ENCODE measurements at places on chromosomes 2 and 18.

GRCh38 chr2:38301340-38301968, 75.6 kb downstream of the ATL2 start:
- DNase-seq = no peak

DNA sequence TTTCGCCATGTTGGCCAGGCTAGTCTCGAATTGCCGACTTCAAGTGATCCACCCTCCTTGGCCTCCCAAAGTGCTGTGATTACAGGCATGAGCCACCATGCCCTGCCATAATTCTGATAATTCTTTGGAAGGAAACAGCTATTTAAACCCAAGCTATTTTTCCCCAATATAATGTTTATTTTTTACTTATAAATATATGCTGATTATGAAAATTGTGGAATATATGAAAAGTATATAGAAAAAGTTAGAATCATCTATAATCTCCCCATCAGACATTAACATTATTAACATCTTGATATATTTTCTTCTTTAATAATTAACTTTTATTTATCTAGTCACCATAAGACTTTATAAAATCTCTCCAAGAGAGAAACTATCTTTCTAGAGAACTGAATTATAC, 41.2 kb downstream of the HADHB start:
- DNase-seq = no peak

- DNase-seq = no peak
Measured at GRCh38 chr2:211503856-211504255, 947.5 kb downstream of the CPS1 start.

DNA sequence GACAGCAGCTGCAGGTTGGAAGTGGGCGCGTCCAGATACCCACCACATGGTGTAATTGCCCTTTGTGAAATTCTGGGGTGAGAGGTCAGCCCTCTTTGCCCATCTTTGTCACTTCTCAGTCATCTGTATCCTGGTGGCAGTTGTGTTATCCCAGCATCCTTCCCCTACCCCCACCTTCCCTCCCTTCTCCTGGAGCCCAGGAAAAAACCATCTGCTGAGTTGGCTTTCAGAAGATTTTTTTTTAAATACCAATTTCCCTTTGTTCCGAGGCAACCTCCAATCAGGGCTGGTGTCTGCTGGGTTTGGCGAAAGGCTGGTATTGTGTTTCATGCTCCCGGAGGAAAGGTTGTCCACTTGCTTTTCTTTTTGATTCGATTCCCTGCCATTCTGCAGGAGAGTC, 35.2 kb downstream of the SETBP1 start:
- DNase-seq = no peak

- DNase-seq = no peak
Measured at GRCh38 chr2:1884933-1885580, 140.7 kb upstream of the PXDN start.

DNA sequence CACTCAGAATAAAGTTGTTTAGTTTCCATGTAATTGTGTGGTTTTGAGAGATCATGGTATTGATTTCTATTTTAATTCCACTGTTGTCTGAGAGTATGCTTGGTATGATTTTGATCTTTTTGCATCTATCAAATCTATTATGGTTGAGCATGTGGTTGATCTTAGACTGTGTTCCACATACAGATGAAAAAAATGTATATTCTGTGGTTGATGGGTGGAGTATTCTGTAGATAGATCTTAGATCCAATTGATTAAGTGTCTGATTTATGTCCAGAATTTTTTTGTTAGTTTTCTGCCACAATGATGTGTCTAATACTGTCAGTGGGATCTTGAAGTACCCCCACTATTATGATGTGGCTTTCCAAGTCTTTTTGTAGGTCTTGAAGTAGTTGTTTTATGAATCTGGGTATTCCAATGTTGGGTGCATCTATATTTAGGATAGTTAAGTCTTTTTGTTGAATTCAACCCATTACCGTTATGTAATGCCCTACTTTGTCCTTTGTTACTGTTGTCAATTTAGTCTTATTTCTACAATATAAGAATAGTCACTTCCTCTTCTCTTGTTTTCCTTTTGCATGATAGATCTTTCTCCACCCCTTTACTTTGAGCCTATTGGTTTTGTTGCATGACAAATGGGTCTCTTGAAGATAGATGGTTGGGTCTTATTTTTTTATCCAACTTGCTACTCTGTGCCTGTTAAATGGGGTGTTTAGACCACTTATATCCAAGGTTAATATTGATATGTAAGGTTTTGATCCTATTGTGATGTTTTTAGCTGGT, 101.8 kb downstream of the TRABD2A start:
- no peak for DNase-seq

- DNase-seq = no peak
Measured at GRCh38 chr18:79617511-79618500, 61.8 kb upstream of the CTDP1 start.

DNA sequence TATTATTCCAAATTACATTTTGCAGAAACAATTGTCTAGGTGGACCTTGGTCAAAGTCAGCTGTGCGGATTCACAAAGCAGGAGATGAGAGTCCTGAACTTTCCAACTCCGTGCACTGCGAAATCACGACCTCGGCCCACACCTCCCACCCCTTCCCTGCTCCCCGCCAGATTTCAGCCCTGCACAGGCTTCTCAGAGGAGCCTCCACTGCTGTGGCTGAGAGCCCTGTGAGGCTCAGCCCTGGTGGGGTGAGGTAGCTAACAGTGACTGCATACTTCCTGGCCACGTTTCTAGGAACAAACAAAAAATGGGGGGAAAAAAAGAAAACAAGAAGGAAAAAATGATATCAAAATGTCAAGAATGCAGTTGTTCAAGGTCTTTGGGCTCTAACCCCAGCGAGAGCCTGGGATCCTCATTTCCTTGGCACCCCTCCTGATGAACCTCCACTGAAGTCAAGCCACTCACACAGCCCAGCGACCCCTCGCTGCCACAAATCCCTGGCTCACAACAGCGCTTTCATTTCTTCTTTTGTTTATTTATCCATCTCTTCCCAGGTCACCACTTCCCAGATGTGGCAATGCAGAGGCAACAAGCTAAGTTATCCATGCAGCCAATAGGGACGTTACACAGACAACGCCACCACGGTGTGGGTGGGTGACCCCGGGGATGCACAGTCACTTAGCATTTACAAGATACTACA, 729.7 kb upstream of the ID2 start:
- no peak for DNase-seq

DNA sequence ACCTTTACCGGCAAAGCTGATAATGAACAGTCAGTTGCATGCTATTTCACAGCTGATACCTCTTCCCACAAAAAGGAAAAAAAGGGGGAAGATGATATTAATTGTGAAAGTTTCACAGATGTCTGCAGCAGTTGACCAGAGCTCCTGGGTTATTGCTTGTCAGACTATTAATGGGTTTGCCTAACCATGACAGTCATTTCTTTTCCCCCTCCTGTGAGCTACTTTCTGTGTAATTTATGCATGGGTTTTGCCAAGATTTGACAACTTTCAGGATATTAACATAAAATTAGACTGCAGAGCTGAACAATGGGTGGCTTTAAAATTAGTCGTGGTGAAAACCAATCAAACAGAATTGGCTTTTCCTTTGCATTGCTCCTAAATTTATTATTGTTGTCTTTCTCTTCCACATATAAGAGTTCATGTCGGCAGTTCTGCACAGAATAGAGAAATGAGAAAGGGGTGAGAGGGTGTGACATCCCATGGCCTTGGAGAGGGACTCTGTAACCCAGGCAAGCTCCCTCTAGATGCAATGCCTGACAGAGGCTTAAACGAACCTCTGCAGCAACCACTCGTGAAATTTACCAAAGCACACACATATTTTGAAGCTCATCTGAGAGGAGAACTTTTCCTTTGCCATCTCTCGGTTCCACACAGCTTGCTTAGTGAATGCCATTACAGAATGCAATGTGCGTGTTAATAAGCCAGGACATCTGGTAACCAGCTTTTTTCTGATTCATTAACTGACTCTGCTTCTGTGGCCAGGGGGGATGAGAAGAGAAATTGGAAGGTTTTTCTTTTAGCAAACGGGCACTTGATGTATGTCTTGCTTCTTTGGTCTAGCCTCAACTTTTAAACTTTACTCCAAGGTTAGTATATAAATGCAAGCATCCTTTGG, 82.2 kb upstream of the ITGA4 start:
- no peak for DNase-seq

DNA sequence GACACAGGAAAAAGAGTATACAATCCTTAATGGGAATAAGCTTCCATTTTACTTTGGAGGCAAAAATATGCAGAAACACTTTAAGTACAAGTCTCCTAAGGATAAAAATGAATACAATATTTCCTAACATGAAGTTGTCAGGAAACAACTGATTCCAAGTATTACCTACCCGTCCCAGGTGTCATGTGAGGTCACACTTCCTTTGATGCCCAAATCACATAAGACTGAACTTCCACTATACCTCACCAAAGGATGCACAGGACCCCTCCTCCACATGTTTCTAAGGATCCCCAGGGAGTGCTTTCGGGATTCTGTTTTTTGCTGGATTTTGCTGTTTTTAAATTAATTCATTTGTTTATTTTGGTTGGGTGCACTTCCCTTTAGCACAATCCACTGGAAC, 438.5 kb upstream of the TCF4 start:
- no peak for DNase-seq

- no peak for DNase-seq
Measured at GRCh38 chr2:112728378-112729175, 7.8 kb downstream of the NT5DC4 start.

DNA sequence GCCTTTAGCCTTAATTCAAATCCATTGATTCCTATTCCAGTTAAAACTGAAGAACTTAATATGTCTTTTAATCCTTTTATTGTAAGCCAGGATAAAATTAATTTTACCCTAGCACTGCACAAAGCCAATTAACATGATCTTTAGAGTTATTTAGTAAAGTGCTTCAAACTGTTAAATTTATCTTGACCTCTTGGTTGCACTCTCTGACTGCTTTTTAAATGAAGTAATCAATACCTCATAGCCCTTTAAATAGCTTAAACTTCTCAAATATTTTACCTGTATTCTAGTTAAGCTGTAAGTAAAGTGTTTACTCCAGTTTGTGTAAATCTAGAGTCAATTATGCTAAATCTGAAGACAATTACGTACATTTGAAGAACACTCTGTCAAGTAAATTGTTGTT, 221.0 kb downstream of the WDR7 start:
- no peak for DNase-seq

DNA sequence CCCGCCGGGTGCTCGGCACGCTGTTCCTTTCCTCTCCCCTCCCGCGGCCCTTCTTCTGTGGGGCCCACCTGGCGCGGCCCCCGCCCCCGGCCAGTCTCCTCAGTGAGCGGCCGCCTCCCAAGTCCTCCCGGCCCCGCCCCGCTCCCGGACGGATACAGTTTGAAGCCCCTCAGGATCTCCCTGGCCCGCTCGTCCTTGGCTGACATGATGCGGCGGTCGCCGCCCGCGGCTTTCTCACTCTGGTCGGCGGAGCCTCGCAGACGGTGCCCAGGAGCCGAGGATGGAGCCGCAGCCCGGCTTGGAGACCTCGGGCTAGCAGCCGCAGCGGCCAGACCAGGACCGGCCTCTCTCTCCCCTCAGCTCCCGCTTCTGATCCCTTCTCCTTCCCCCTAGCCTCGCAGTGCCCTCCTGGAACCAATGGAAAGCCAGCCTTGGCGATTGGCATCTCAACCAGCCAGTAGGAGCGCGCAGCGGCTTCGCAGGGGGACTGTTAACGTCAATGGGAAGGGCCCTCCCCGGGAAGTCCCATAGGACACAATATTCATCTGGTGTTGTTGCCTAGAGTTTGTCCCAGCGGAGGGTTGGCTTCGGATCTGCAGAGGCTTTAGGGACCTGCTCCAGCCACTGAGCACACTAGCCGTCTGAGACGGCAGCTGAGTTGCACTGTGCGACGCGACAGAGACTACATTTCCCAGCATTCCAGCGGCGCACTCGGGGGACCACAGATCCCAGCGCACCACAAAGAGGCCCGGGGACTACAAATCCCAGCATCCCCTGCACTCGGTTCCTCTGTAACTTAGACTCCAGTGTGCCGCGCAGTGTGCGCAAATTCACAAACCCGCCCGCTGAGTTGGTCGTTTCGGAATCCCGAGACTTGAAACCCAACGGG, at the start of gene PDE6D:
PDE6D (minus strand) TSS at position 374 of the 889 bp plus-strand sequence; CDS start at position 206, 168 bp downstream.
- DNase-seq = peak; percentile 92

GRCh38 chr2:8752385-8752784, 70.5 kb downstream of the ID2 start:
- no peak for DNase-seq

- DNase-seq = no peak
Measured at GRCh38 chr2:234091432-234091879, 41.0 kb downstream of the SPP2 start.

DNA sequence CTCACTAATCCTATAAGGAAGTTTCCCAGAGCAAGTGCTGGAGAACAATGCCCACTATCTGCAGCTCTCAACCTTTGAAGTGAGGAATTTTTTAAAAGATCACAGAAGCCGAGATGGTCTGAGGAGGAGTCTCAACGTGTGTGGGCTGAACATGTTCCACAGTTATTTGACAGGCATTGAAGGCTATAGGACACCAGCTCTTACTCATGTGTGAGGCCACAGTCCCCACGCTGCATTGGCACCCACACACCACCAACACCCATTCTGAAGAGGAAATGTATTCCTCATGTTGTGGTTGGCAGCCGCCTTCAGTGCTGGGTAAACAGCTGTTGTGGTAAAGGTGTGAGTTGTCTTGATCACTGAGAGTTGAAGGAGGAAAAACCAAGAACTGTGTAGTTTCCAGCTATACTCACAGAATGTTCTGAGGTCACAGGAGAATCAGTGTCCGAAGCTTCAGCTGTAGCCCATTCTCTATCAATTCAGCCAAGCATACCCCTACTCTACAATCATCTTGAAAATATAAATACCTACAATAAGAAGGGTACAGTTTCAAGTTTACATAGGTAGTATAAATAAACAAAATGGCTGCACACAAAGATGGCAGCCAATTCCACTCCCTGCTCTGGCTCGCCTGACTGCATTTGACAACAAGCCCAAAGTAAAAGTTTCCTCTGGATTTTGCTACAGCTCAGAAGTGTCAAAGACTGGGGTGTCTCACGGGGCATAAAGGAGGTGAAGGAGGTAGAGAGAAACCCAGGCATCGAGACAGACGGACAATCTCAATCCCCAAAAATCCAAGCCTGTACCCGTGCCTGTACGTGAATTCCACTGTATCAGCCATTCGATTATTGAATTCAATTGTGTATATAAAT, 12.1 kb downstream of the CD226 start:
- DNase-seq = no peak

DNA sequence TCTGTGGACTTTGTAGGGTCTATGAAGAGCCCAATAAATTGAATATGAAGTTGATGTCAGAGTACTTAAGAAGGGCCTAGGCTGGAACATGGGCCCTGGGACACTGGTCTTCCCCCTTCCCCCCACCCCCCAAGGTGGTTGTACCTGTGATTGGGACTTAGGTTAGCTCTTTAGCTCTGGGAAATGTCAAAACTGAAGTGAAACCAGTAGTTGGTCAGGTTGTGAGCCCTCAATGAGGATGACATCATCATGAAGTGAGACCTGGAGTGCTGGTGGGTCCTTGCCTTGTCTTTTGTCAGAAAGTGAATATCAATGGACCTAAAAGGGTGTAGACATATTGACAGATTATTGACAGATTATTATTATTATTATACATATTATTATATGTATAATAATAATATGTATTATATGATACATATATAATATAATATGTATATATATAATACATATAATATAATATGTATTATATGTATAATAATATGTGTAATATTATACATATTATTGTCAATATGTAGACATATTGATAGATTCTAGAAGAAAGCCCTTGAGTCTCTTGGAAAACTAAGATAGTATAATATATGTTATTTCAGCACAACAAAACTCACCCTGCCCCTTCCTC, 5.4 kb downstream of the MARS2 start:
- DNase-seq = no peak

- DNase-seq = no peak
Measured at GRCh38 chr2:189578272-189578950, 2.2 kb downstream of the SLC40A1 start.

GRCh38 chr2:176162911-176163671, 6.0 kb downstream of the HOXD3 start:
- DNase-seq = no peak

All from 8988T (cell line).